ENCODE measurements at places on chromosomes 4 and X.
A peak's percentile ranks its signal among the peaks of the same experiment; 100 is the strongest.

DNA sequence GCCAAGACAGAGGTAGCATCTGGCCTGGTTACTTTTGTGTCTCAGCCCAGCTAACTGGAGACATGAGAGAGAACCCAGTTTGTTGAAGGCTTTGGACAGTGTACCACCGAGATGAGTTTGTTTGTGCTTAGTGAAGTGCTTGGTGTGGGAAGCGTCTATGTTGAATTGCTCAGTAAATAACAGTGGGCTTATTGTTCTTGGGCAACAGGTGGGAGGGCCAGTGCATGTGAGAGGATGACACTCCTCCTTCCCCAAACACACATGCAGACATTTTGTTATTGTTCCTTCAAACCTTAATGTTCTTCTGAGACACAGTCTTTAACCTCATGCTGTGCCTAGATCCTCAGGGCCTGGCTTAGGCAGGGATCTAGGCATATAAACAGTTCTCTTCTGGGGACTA, 39.7 kb downstream of the MSN start:
- DNase-seq = no peak

DNA sequence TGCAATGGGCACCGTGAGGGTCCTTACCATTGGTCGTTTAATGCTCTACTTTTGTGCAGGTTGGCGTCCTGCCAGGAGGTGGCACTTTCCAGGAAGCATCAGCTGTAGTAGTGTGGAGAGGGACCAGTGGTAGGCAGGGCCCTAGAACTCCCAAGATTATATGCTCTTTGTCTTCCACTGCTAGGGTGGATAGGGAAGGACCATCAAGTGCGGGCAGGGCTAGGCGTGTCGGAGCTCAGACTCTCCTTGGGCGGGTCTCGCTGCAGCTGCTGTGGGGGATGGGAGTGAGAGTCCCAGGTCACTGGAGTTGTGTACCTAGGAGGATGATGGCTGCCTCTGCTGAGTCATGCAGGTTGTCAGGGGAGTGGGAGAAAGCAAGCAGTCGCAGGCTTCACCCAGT, 134.7 kb downstream of the KLF8 start:
- DNase-seq = no peak

GRCh38 chrX:115939636-115940160, 230.8 kb upstream of the AGTR2 start:
- no peak for DNase-seq

DNA sequence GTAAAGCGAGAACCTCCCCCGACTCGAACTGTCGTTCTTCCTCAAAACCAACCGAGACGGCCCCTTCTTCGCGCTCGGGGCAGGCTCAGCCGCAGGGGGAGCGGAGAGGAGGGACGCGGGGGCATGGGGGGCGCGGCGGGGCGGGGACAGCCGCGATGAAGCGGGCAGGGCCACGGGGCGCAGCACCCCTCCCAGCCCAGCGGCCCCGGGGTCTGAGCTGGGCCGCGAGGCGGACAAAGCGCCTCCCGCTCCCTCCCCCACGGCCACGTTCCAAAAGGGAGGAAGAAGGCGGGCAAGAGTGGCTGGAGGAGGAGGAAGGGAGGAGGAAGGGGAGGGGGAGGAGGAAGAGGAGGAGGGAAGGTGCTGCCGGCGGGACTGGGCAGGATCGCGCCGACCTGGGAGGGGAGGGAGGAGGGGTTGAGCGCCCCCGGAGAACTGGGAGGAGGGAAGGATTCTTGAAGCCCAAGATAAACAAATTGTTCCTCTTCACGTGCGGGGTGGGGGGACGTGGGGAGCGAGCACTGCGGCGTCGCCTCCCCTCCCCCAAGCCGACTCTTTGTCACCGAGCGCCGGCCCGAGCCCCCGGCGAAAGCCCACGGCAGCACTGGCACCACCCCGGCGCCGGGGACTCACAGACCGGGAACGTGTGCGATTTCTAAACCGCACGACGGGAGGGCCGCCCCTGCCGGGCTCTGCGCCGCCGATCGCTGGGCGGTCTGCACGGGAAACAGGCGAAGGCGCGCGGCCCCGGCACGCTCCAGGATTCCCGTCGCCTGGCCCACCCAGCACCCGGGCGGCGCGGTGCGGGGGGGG, 2.9 kb downstream of the MAML3 start:
- peak; percentile 57 for DNase-seq
